Left renal cortex interstitium (tissue), 4 donors: ENCODE measurements at places on chromosomes 2 and 18.

DNA sequence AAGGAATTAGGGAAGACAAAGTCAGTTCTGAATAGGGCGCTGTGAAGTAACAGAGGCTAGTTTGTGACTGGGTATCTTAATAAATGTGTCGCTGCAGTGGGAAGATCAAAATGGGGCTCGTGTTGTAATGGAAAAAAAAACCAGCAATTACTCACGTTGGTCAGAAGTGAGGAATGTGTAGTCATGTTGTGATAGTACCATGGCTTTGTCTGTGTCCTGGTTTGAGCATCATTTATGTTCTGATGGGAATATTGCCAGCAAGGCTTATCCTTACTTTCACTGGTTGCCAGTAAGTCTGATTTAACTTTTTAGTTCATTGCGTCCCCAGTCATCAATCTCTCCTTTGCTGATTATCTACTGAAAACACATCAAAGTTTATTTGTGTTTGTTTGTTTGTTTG, 467.6 kb downstream of the NYAP2 start:
- DNase-seq: no peak

GRCh38 chr18:48050176-48050575, 119.7 kb upstream of the SMAD2 start:
- no peak for DNase-seq

- no peak for DNase-seq
Measured at GRCh38 chr2:25169073-25169470, 692 bp upstream of the POMC start.

DNA sequence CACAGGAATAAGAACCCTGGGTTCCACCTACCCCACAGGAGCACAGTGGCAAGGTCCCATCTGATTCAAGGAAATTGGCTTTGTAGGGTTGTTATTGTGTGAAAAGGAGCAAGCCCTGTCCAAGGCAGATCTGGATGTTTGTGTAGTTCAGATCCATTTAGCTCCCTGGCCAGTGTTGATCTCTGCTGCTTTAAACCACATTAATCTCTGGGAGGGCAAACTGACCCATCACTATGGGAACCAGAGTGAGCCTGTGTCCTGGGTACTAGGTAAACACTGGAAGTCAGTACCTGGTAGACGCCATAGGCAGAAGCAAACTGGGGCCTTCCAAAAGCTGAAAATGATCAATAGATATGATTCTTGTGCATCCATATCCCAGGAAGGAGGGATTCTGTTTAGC, 271.5 kb upstream of the EPAS1 start:
- DNase-seq: no peak

DNA sequence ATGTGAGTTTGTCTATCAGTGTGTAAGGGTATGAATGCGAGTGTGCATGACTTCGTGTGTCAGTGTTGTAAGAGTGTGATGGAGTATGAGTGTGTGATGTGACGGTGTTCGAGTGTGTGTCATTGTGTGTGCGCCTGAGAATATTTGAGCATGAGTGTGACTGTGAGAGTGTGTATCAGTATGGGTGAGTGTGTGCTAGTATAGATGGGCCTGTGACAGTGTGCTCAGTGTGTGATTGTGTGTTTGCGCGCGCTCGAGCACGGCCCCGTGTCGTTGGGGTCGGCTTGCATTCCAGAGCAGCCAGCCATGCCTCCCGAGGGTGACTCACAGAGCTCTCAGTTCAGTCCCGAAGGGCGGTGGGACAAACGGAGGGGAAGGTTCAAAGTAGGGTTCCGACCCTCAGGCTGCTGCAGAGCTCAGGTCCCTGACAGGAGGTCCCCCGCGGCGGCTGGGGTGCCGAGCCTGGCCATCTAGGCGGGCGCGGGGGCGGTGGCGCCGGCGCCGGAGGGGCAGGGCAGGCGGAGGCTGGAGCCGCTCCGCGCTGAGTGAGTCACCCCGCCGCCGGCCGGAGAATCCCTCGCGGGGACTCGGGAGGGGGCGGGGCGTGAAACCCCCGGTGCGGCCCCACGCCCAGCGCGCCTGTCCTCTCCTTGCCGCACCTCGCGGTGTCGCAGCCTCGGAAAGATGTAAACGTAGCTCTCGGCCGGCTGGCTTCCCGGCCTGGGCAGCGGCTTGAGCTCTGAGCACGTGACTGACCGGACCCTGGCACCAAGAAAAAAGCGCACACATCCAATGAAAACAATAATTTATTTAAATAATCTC, 3.8 kb downstream of the DLX2 start:
- no peak for DNase-seq

DNA sequence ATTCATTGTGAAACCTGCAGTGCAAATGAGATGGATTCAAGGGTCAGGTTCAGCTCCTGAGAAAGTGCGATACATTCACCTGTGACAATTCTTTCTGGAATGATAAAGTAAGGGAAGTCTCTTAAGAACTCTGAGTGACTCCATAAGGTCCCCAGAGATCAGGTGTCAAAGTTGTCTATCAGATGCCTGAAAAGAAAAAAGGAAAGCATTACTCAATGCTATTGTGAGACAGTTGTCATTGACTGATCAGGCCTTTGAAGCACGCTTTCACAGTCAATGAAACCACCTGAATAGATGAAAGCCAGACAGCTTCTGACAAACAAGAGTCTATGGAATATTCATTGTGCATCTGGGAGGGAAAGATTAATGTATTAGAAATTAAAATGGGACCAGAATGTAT, 252.7 kb upstream of the GALNT5 start:
- DNase-seq: no peak

DNA sequence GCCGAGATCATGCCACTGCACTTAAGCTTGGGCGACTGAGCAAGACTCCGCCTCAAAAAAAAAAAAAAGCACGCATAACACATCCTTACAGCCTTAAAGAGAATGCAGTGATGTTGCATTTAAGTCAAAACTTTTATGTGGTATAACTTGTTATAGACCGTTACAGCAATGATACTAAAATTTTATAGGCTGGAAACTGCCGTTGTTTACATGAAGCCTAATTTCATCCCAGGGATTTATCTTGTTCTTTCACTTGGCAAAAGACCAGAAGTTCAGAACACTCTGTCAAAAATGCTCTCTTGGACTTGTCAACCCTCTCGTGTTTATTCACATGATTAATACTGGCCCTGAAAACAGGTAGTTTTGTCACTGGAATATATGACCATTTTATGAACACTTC, 7.4 kb downstream of the GNAL start:
- no peak for DNase-seq

- DNase-seq: no peak
Measured at GRCh38 chr2:199693861-199694260, 157.1 kb downstream of the FTCDNL1 start.

- no peak for DNase-seq
Measured at GRCh38 chr18:74310411-74310810, 5.2 kb upstream of the C18orf63 start.

DNA sequence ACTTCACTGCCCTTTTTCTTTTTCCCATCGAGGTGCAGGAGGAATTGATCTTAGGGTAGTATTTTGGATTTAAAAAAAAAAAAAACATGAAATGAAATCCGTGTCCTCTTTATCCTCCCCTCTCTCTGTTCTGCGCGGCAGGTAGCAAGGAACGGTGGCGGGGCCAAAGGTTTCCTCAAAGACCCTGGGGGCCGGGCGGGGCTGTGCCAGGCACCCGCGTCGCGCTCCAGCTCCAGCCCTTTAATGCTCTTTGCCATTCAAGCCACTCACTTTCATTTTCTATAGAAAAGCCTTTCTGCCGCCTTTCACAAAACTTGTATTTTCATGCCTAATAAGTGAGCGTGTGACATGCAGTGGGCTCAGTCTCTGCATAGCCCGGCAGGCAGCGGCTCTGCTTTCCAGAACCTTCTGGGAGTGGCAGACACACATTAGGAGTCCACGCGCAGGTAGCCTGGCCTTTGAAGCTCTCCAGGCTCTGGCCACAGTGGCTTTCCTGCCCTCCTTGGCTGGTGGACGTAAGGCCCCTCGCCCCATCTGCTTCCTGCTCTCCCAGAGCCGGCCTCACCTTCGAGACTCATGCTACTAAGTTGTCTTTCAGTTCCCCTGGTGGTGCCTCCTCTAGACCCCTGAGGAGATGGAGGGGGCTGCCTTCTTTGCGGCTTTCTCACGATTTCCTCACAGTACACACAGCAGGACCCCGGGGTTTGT, 41.7 kb downstream of the AGAP1 start:
- no peak for DNase-seq

DNA sequence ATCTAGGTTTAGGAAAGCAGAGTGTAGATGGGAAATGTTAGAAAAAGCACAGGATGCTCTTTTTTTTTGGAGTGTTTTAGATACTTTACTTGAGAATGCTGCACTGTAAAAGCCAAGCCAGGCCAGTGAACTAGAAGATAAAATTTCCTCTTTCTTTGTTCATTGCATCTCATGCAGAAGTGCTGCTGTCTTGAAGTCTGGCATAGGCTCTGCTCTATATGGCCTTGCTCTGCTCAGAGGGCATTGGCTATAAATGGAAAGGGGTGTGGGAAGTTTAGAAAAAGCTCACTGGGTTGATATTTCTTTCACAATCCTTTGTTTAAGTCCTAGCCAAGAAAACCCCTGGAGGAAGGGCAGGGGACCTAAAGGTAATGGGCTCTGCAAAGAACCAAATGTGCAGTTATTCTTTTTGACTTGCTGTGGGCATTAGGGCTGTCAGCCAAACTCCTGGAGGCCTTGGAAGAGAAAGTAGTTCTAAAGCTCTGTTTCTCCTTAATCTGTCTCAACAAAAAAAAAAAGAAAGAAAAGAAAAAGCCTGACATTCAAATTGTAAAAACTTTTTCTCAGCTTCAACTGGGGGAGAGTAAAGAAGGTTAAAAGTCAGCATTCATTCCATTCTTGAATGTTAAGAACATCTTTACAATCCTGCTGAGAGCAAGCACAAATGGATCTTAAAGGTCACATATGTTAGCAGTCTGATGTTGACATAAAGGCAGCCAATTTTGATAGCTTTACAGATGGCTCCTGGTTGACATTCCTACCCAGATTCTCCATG, 338.3 kb downstream of the GULP1 start:
- DNase-seq: no peak

GRCh38 chr2:25899404-25899970, 21.2 kb upstream of the ASXL2 start:
- DNase-seq: no peak

DNA sequence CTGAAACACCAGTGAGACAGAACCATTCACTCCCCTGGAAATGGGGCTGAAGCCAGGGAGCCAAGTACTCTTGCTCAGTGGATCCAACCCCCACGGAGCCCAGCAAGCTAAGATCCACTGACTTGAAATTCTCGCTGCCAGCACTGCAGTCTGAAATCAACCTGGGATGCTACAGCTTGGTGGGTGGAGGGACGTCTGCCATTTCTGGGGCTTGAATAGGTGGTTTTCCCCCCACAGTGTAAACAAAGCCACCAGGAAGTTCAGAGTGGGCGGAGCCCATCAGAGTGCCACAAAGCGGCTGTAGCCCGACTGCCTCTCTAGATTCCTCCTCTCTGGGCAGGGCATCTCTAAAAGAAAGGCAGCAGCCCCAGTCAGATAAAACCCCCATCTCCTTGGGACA, 292.8 kb downstream of the LNPK start:
- no peak for DNase-seq

DNA sequence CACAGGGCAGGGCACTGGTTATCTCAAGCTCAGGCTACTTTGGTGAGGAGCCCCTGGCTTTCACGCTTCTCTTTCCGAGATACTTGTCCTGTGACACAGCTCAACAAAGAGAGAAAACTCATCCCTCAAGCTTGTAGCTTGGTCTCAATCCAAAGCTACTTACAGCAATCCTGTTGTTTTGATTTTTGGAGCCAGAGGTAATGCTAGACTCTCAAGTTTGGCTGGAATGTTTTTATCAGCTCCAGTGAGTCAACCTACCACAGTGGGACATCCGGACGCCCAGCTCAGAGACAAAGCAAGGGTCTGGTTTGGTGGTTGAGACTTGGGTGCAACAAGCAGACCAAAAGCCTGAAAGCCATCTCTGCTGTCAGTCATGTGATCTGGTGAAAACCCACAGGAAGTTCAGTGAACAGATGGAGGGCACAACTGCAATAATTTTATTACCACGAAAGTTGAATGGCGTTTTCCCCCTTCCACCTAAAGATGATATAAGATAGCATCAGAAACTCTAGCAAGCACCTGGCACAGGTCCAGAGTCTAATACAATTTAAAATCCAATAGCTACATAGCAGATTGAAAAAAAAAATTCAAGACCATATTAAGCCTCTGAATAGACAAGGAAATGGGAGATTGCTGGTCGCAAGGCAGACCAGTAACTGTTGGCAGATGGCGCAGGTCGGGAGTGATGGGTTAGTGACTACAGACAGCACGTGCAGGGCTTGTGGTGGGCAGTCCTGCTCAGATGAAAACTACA, 102.3 kb upstream of the SMAD7 start:
- DNase-seq: no peak

GRCh38 chr2:169828141-169828811, 1.0 kb downstream of the UBR3 start:
- peak; percentile 34 for DNase-seq

- no peak for DNase-seq
Measured at GRCh38 chr18:3329471-3329870, 67.5 kb downstream of the MYL12B start.
